ENCODE measurements at places on chromosomes 16 and 17.
A peak's percentile ranks its signal among the peaks of the same experiment; 100 is the strongest.

GRCh38 chr17:73757420-73757819 lies 113.2 kb upstream of the SDK2 start:
- no peak for DNase-seq

GRCh38 chr17:13597723-13598347 lies 3.9 kb downstream of the HS3ST3A1 start:
- DNase-seq, result peak; percentile 64

- DNase-seq, result peak; percentile 13
These were observed 185.4 kb downstream of the ABCC12 start for GRCh38 chr16:47970291-47970931.

DNA sequence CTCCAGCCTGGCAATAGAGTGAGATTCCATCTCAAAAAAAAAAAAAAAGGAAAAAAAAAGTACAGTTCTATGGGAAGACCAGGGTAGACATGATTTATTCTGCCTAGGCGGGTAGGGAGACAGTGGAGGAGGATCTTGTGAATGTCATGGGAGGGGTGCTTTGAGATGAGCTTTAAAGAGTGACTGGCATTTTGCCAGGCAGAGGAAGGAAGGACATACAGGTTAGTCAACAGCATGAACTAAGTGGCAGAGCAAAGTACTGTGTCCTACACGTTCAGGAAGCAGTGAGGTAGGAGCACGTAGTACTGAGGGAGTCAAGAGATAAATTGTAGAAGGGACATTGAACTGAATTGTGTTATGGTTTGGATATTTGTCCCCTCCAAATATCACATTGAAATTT lies 451.5 kb downstream of the TOX3 start:
- DNase-seq, result no peak

- DNase-seq, result no peak
These were observed 19.0 kb downstream of the USP32 start for GRCh38 chr17:60372790-60373483.

DNA sequence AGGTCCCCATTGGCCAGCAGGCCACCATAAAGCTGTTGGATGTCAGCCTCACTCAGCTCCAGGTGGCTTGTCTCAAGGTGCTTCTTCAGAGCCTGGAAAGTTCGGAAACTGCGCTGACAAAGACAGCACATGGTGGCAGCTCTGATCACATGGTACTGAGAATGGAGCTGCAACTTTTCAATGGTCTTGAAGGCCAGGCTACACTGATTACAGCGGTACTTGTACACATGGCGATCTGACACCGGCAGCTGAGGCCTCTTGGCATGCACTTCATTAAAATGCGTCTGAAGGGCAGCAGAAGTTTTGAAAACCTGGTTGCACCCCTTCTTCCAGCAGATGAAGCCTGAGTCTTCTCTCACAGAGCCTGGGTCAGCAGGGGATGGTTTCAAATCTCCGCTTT lies 249.7 kb downstream of the ZFHX3 start:
- no peak for DNase-seq

DNA sequence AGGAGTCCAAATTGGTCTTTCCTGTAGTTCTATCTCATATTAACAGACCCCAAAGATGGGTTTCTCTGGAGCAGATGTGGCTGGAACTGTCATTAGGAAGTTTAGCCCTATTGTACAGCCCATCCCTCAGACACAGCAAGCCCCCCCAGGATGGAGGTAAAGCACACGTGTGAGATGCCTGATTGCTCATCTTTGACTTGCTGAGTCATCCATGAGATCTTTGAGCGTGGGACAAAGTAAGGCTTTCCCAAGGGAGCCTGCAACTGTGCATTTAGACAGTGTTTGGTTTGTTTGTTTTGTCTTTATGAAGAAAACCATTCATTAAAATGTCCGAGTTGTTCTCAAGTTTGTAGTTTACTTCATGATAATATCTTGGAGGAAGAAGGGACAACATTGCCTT lies 145.3 kb upstream of the CDH13 start:
- DNase-seq, result no peak

DNA sequence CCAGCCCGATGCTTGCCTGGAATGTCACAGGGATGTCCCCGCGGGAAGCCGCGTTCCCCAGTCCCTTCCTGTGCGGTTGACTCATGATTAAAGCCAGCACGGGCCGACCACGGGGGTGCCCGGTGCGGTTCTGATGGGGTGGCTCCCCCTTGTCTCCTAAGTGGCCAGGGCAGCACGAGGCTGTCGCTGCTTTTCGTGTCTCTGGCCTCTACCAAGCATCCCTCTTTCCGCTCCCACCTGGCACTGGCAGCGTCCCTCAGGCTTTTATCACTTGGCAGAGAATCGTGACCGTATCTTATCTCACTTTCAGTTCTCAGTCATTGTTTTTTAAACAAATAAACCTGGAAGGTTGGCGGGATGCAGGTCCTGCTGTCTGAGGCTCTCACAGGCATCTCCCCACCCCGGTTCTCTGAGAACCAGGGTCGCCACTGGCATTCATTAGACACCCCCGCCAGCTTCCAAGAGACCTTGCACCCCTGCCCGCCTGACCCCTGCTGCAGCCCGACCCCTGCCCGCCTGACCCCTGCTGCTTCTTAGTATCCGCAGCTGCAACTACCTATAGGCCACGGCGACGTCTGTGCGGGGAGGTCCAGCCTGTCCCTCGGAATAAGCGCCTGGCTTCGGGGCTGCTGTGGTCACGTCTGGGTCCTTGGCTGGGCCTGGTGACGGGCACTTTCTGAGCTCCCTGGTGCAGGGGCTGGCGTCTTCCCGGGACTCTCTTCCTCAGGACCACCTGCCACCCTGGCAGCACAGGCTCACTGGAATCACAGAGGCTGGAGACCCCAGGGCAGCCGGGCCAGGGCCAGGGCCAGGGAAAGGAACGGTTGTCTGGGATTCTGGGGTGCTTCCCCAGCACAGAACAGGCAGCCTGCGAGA lies 7.5 kb downstream of the C1QTNF8 start:
- no peak for DNase-seq

DNA sequence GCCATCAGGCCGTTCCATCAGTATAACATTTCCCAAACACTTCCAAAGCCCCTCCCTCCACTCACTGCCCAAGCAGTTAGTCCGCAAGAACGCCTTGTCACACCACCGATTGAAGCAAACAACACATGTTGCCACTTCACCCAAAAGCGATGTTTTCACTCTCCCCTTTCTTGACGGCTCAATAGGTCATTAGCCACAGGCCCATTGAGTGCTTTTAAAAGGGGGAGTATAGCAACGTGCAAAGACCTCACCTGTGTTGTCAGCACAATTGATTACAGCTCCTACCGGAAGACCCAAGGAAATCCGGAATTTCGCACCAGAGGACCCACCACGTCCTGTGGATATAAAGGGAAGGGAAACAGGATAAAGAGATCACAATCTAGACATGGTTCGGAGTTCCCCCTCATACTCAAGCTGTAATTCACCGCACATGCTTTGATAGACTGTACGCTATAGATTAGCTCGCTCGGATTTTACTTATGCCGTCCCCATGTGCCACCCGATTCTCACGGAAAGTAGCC lies 690 bp downstream of the RPL23 start:
- DNase-seq, result peak; percentile 39

GRCh38 chr16:35561346-35561745 lies 2101.9 kb downstream of the TP53TG3F start:
- no peak for DNase-seq

- DNase-seq, result no peak
These were observed 243.9 kb downstream of the CDH8 start for GRCh38 chr16:61792194-61792909.

DNA sequence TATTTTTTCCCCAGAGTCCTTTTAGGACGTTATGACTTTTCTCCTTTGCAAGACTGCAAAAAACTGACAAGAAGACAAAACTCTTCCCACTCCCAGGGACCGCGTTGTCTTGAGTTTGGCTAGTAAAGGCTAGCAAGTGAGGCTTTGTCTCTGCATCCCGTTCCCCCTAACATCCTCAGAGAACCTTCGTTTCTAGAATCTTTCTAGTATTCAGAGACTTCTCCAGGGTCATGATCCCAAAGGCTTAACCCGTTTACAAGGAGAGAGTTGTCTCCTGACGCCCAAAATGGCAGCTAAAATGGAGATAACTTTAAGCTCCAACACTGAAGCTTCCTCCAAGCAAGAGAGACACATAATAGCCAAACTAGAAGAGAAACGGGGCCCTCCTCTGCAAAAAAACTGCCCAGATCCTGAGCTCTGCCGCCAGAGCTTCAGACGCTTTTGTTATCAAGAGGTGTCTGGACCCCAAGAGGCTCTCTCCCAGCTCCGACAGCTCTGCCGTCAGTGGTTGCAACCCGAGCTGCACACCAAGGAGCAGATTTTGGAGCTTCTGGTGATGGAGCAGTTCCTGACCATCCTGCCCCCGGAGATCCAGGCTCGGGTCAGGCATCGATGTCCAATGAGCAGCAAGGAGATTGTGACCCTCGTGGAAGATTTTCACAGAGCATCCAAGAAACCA lies 843 bp downstream of the ZNF174 start:
- DNase-seq, result peak; percentile 0

DNA sequence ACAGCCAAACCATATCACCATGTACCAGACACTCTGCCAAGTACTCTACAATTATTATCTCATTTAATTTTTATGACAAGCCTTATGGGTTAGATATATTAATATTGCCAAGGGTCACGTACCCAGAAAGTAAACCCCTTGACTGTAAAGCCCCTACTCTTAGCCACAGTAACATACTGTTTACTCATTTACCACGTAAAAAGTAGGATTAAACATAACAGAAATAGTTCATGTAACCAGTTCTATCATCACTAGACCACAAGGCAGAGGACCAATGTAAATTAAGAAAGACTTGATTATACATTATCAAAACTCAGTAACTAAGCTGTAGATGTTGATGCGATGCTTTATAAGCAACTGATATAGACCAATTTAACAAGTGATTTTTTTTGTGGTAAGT lies 101.5 kb upstream of the CNTNAP4 start:
- no peak for DNase-seq

DNA sequence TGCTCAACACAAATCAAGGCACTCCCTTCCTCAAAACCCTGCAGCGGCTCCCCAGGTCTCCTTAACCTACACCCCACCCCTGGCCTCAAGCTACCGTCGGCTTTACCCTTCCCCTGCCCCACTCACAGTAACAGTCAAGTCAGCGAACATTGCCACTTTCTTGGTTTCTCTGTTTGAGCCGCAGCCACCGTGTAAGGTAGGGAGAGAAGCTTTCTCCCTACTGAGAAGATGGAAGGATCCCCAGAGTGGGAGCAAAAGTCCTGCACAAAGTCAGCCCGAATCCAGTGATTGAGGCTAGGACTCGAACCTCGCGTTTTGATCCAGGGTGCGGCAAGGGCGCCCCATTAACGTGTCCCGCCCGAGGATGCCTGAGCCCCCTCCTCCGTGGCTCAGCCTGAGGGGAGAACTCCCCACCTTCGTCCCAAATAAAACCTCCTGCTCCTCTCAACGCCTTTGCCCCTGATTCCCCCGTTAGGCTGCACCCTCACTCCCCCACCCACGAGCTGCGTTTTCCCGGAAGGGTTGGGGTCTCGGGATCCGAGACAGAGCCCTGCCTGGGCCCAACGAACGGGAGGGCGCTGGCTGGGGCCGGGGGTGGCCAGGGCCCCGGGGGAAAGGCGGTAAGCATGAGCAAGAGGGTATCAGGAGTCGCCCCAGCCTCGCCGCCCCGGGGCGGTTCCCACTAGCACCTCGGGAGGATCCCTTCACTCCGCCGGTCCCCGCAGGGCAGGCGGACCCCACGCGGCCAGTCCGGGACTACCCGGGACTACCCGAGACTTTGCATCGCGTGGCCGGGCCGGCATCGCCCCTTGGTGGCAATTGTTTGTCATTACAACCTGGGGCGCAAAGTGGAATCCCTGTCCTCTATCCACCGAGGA lies 9.9 kb upstream of the NAGS start:
- no peak for DNase-seq

DNA sequence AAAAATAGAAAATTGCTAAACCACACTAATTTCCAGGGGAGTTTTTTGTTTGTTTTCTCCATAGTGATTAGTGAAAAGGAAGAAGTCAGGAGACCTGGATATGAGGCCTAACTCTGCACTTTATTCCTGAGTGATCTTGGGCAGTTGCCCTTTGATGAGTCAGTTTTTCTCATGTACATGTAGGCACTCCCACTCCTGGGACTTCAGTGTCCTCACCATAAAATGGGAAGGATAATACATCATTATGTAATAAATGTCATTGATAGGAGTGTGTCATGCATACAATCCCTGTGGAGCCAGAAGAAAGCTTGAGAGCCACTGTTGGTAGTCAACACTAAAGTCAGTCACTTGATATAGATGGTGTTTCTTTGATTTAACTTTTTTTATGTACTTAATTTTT lies 32.5 kb downstream of the WIPF2 start:
- DNase-seq, result peak; percentile 72

DNA sequence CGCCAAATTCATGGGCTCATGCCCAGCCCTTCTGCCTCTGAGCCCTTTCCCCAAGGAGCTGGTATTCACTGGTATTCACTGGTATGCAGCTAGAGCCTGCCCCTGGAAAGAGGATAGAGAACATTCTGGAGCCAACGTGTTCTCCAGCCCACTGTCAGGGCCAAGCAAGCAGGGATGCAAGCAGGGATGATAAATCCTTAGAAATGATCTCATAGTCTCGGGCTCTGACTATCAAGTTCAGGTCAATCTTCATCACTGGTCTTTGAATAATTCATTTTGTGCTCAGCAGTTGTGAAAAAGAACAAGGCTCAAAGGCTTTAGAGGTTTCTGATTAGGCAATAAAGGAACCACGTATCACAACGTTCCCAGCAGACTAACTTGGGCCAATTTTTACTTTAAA lies 57.3 kb downstream of the CACNG5 start:
- no peak for DNase-seq

DNA sequence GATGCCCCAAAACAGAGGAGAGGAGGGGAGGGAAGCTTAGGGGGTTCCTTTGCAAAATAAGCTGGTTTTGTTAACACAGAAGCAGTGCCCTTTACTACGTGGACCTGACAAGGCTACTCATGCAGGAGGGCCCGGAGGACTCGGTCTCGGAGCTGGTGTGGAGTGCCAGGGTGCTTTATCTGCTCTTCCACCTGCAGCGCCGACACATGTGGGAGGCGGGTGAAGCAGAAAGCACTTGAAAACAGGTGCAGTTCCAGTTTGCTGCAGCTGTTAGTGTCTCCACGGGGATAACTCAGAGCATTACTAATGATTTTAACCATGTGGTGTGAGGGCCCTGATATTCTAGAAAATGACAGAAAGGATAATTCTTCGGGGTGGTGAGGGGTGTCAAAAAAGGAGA lies 35.0 kb upstream of the MNT start:
- DNase-seq, result no peak

- peak; percentile 91 for DNase-seq
These were observed 162.9 kb downstream of the COPRS start for GRCh38 chr17:31696184-31696602.

DNA sequence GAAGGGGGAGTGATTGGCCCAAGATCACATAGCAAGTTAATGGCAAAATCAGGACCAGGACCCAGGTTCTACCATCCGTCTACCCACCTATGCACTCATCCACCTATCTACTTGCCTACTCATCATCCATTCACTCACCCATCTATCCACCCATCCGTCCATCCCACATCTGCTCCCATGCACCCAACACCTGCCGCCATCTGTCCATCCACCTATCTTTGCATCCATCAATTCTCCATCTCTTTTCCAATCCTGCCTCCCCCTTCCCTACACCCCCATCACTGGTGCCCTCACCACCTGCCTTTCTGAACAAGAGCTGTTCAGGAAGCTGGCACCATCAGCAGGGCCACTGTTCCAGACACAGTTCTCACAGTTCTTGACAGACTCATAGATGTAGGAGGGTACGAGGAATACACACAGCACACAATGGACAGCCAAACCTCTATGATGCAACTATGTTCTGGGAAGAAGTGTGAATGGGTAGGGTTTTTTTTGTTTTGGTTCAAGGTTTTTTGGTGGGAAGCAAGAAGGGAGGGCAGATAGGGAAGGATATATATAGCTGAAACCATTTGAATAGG lies 4.5 kb downstream of the SAMD14 start:
- no peak for DNase-seq

GRCh38 chr17:40373999-40374398 lies 9.5 kb upstream of the GJD3 start:
- no peak for DNase-seq

Measured in muscle of back (tissue), 13 donors.